ENCODE measurements at places on chromosomes 13 and 19. TPM values are rescaled to one million over a fixed set of nuclear protein-coding genes. Genes with fewer than 3 reads are reported as not detected.

GRCh38 chr13:55087085-55087484 is 2053.6 kb upstream of the PRR20A start:
- no peak for DNase-seq
- H3K4me3 ChIP-seq, result no peak overlapping the region
- H3K36me3 ChIP-seq, result no peaks in the 10 kb centered on the region
- H3K27ac ChIP-seq, result no peak overlapping the region

DNA sequence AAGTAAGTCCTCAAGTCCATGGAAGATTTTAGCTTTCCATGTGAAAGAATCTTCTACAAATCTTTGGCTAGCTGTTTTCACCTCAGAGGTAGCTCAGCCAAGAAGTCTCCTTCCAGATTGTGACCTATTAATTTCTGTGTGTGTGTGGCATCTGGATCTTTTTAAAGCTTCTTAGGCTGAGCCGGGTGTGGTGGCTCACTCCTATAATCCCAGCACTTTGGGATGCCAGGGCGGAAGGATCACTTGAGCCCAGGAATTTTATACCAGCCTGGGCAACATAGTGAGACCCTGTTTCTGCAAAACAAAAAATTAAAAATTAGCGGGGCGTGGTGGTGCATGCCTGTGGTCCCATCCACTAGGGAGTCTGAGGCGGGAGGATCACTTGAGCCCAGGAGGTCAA is 13.4 kb upstream of the SLC44A2 start:
- no peak for DNase-seq
- peaks cover 24% of the 10 kb centered on the region for H3K4me1 ChIP-seq
- no peaks in the 10 kb centered on the region for H3K36me3 ChIP-seq
- H3K27me3 ChIP-seq, result no peaks in the 10 kb centered on the region
- H3K27ac ChIP-seq, result peak overlapping the region; percentile 73
- H3K4me3 ChIP-seq, result no peak overlapping the region

Gene LILRB1
- 2.7 TPM for total RNA-seq

GRCh38 chr19:42471554-42472249 is 29.0 kb upstream of the CXCL17 start:
- H3K27ac ChIP-seq, result no peak overlapping the region
- no peaks in the 10 kb centered on the region for H3K4me1 ChIP-seq
- no peaks in the 10 kb centered on the region for H3K27me3 ChIP-seq
- H3K4me3 ChIP-seq, result no peak overlapping the region

DNA sequence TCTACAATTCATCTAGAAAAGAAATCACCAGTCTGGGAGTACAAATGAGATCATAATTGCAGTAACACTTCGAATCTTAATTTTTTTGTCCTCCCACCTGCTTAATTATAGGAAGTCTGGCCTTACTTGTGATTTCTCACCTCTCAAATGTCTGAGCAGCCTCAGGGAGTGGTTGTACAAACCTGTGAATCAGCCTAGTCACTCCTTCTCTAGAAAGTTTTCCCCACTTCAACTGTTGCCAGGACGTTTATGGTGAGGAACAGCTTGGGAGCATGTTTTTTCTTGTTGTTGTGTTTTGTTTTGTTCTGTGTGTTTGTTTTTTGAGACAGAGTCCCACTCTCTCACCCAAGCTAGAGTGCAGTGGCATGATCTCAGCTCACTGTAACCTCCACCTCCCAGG is 50.3 kb upstream of the CLDN10 start:
- no peak overlapping the region for H3K27ac ChIP-seq
- no peak for DNase-seq
- H3K4me3 ChIP-seq, result no peak overlapping the region

- H3K36me3 ChIP-seq, result no peaks in the 10 kb centered on the region
- no peak for DNase-seq
- H3K27me3 ChIP-seq, result no peaks in the 10 kb centered on the region
- no peaks in the 10 kb centered on the region for H3K4me1 ChIP-seq
- no peak overlapping the region for H3K27ac ChIP-seq
Measured at GRCh38 chr13:61255040-61255796, 160.4 kb downstream of the PCDH20 start.

Gene PRODH2
- total RNA-seq, result not detected
